ENCODE measurements at places on chromosomes 1 and 21.
A peak's percentile ranks its signal among the peaks of the same experiment; 100 is the strongest.

- DNase-seq, result no peak
These were observed 115.2 kb downstream of the NPHP4 start for GRCh38 chr1:5877001-5877400.

DNA sequence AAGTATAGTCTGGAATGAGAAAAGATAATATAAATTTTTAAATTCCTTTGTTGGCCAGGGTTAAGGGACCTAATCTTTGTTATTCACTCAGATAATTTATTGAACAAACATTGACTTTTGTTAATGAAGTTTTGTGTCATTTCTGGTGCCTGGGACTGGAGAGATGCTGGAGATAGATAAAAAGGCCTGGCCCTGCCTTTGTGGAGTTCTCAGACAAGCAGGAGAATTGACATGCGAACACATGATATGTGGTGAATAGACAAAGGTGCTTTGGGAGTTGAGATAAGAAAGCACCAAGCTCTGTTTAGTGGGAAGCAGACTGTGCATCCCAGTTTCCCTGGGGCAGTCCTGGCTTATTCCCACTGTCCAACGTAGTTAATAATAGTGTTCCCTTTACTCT is 8.5 kb downstream of the C1orf21 start:
- no peak for DNase-seq

GRCh38 chr1:37682334-37682987 is 9.9 kb upstream of the CDCA8 start:
- DNase-seq, result peak; percentile 65

DNA sequence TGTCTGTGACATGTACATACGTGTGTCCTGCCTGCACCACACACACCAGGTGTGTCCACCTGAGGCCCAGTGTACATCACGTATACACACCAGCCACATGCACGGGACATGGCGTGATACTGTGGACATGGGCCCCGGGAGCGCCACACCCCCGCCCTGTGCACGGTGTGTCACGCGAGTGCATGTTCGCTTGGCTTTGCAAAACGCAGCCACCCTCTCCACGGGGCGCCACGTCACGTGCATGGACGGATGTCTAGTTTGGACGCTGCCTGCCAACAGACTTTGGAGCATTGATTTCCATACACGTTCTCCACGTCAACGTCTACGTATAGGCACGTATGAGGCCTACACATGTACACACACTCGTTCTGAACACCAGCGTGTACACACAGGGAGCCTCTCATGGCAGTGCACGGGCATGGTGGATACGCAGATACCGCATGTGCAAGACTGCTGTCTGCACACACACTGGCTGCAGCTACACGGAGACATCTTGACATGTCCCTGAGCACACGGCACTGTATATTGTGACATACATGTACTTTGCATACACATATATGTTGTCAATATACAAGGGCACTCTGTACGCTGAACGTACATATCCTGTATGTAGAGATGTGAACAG is 2.7 kb downstream of the TMEM240 start:
- no peak for DNase-seq

GRCh38 chr1:7460807-7461206 is 310.3 kb upstream of the VAMP3 start:
- DNase-seq, result no peak

GRCh38 chr1:200302192-200302920 is 107.5 kb downstream of the ZNF281 start:
- peak; percentile 21 for DNase-seq

DNA sequence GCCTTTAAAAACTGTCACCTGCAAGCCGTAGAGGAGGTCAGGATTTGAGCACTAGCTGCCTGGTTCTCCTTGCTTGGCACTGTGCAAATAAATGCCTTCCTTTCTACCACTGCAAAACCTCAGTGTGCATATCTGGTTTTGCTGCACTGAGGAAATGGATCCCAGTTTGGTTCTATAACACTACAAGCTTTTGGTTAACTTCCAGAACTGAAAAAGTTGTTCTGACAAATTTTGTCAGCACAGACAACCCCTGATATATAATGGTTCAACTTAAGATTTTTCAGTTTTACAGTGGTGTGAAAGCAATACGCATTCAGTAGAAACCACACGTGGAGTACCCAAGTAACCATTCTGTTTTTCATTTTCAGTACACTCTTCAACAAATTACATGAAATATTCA is 29.8 kb upstream of the GALNT2 start:
- no peak for DNase-seq

DNA sequence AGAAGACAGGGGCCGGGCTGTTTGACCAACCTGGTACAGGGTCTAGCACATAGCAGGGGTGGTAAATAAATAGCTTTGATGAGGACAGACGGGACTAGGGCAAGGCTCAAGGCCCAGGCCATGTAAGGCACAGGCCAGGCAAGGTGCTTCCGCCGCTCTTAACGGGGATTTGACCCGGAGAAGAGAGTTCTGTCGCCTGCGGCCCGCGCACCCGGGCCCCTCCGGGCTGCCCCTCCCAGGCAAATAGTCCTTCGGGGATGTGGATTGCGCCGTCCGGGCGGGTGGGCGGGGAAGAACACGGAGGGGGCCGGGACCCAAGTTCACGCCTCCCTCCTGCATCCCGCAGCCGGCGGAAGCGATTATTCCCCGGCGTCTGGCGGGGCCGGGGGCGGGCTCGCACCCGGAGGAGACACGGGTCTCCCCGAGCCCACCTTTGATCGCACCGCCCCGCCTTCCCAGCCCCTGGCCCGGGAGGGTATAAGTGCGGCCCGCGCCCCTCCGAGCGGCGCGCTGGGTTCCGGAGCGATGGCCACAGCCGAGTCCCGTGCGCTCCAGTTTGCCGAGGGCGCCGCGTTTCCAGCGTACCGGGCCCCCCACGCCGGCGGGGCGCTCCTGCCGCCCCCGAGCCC is at the start of gene MIXL1:
Gene MIXL1, plus strand, starts transcription at position 508 of the 629 bp plus-strand sequence. Its CDS starts 18 bp downstream, at position 526.
- DNase-seq, result no peak

DNA sequence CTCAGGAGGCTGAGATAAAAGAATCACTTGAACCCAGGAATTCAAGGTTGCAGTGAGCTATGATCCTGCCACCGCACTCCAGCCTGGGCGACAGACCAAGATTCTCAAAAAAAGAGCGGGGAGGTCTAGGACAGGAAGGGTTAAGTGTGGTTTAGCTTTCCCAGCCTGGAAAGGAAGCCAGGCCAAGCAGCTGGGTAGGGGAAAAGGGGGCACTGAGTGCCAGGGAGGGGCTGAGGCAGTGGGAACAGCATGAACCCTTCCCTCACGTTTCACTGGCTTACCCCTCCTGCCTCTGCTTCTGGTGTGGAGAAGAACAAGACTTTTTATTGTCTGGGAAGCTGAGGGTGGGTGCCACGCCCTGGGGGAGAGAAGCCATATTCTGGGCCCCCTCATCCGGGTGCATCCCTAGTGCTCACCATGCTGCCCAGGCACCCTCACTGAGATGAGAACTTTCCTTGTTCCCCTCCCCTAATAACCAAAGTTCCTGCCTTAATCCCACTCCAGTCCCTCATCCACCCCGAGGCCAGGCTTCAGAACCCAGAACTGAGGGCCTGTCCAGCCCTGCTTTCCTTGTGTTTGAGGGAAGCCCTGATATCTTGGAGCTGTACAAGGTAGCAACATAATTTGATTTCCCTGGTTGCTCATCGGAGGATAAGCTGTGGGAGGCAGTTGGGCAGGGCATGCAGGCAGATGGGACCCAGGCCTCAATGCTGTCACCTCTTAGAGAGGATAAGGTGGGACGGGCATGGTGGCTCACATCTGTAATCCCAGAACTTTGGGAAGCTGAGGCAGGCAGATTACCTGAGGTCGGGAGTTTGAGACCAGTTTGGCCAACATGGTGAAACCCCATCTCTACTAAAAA is 2.0 kb upstream of the LMNA start:
- DNase-seq, result no peak

- no peak for DNase-seq
These were observed 51.0 kb downstream of the PSMG1 start for GRCh38 chr21:39132248-39132647.

DNA sequence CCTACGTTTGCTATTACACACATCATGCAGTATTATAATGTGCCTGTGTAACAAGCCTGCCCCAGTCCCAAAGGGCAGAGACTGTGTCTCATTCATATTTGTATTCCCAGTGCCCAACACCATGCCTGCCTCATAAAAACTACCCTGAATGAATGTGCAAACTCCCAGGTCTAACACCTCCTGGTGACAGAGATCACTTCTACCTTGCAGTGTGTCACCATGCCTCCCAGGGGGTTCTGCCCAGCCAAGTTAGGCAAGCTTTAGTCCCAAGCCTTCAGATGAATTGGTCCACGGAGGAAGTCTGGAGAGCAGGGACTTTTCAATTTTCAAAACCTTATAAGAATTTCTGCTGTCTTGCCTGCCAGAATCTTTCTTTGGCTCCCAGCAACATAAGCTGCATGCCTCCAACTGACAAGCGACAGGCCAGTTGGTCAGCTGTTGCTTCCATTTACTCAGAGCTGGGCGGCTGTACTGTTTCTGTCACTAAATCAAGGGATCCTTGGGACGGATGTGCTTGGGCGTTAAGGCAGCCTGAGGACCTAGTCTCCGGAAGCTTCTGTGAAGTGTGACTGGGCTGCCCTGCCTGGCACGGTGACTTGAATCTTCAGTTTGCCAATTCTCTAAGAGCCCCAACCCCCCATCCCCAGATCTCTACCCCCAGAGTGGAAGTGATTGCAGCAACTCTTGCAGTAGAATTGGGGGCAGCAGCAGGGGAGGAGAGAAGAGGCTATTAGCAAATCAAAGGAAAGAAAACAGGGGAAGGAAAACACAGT is 1.2 kb downstream of the RXRG start:
- DNase-seq, result no peak

DNA sequence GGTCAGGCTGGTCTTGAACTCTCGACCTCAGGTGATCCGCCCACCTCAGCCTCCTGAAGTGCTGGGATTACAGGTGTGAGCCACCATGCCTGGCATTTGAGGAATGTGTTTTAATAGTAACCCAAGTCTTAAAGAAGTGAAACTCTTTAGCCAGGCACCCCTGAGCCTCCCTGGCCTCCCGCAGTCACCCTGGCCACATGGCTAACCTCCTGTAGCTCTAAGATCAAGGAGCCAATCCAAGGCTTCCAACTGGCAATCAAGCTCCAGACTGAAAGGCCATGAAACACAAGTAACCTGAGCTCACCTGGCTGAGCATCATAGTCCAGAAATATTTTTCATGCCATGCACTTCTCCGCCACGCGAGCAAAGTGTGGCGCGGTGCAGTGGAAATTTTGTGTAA is 84.3 kb downstream of the LTN1 start:
- DNase-seq, result no peak

GRCh38 chr1:219924342-219924741 is 4.0 kb downstream of the SLC30A10 start:
- no peak for DNase-seq

DNA sequence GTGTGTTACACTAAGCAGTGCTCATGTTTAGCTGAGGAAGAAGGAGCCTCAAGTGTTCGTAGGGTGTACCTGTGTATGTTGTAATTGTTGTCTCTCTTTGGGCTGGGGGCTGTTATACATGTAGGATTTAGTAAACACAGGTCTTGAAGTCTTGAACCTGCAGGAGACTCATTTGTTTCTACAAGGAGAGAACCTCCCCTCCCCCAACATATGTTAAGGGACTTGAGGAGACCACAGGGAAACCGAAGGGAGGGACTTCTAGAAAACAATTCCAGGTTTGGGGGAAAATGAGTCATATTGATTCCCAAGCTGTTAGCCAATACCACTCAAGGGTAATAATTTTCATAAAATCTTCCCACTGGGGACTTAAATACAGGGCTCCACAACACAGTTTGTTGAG is 25.0 kb upstream of the AGBL4 start:
- DNase-seq, result no peak

DNA sequence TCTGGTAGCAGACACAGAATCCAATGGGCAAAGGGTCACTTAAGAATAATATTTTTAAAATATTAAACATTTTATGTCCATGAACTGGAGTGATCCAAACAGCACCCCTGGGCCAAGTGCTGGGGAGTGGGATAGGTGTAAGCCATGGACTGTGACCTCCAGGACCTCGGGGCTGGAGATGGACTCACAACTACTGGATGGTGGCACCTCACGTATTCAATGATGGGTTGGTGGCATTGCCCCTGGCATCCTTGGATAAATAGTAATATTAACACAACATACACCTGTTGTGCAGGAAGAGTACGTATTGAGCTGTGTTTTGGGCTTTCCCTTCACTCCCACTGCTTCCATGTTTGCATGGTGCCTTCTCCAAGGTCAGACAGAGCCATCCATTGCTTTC is 39.3 kb upstream of the TENT5C start:
- no peak for DNase-seq

- DNase-seq, result no peak
These were observed 70.3 kb downstream of the HSF2BP start for GRCh38 chr21:43588957-43589356.

- DNase-seq, result peak; percentile 79
These were observed 110.4 kb downstream of the SYT2 start for GRCh38 chr1:202599669-202600431.

DNA sequence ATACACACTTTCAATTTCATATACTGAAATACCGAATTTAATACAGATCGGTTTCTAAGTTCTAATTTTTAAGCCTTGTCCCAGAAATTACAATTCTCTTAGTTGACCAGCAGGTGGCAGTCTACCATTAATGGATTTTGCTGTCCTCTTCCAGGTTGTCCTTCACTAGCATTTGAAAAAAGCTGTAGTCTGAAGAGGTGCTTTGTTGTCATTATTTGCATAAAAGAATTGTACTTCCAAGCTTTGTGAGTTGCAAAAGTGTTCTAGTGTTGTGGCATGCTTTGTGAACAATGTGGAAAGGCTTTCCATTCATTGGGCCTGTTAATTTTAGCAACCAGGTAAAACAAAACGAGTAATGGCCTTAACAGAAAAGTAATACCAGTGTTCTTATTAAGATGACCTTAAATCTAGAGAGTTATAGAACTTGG is 193.6 kb downstream of the RPS6KC1 start:
- DNase-seq, result peak; percentile 57

GRCh38 chr21:45590246-45590725 is 48.0 kb upstream of the SLC19A1 start:
- DNase-seq, result peak; percentile 53

- no peak for DNase-seq
These were observed 11.2 kb upstream of the HMGB4 start for GRCh38 chr1:33852711-33853110.

GRCh38 chr1:242005866-242006535 is 7.1 kb upstream of the MAP1LC3C start:
- DNase-seq, result no peak

DNA sequence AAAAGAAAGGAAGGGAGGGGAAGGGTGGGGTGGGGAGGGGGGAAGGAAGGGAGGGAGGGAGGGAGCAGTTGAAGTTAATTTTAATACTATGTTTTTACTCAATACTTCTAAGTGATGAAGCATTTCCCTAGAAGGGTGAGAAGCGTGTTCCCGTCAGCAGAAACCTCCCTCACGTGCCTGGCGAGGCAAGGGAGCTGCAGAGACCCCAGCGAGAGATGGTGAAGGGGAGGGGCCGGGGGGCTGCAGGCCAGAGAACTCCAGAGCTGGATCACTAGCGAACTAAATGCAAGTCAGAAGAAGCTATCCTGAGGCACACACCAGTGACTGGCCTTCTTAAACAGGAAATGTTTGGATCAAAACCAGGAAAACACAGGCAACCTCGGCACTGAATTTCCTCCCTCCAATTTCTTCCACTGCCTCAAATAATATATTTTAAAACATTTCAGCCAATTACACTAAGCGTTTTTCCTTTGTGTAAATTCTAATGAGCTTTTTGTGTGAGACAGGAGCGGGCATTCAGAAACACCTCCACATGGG is 18.0 kb downstream of the WDR4 start:
- no peak for DNase-seq

GRCh38 chr1:5563861-5564577 is 428.2 kb downstream of the NPHP4 start:
- no peak for DNase-seq
